SK-MEL-5 (cell line): ENCODE measurements at places on chromosomes 2 and 18. TPM values are rescaled to one million over a fixed set of nuclear protein-coding genes. Genes with fewer than 3 reads are reported as not detected.
A peak's percentile ranks its signal among the peaks of the same experiment; 100 is the strongest.

DNA sequence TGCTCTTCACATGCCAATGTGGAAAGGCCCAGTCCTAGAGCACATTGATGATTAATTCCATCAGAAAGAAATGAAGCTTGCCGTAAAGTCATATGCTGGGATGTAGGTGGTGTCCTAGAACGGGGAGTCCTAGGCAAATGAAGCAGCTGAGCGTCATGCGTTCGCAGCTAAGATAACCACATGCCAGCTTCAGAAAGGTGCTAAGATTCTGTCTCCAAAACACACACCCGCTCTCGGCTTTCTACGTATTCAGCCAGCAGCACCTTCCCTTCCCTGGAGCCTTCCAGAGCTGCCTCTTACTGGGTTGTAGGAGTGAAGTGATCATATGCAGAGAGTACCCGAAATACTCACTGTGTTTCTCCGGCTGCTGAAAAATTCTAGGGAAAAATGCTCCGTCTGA lies 421.6 kb upstream of the ID2 start:
- DNase-seq: no peak

GRCh38 chr18:35797948-35798347 lies 174.5 kb upstream of the RMP24 start:
- no peak for DNase-seq

GRCh38 chr2:124269348-124269747 lies 244.3 kb downstream of the CNTNAP5 start:
- no peak for DNase-seq

DNA sequence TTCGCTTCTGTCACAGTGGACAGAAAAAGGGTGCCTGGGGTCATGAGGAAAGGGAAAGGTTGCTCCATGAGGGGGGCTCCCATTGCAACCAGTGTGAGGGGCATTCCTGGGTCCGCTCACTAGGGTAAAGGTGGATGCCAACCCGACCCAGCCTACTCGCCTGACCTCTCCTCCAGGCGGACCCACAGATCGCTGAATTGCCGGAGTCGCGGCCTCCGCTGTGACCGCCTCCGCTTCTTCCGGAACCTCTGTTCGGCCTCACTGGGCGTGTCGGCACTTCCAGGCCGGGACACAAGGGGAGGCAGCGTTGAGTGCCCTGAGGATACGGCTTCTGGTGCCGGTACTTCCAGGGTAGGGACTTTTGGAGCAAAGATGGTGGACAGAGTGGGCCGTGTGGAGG lies 57.1 kb downstream of the TRABD2A start:
- DNase-seq: no peak

DNA sequence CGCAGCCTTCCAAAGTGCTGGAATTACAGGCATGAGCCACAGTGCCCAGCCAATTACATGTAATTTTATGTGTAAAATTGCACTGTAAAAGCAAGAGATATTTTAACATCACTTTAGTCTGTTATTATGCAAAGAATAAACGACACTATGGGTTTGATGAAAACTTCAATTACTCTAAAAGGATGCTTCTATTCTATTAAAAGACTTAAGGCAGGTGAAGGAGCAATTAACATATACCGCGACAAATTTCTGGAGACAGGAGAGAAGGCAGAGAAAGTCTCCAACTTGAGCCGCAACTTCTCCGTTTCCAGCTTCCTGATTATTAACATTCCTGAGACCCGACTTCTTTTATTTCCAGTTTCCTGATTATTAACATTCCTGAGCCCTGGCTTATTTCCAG lies 53.7 kb downstream of the FAM210A start:
- no peak for DNase-seq

GRCh38 chr2:219502618-219503017 lies 3.9 kb downstream of the GMPPA start:
- no peak for DNase-seq

PROKR1 gene
- total RNA-seq: 6.3 and 6.9 TPM in 2 replicates

SLC5A6 gene
- total RNA-seq: 87.1 and 89.2 TPM in 2 replicates

GRCh38 chr18:23868136-23868785 lies 146.3 kb upstream of the TTC39C start:
- no peak for DNase-seq

DNA sequence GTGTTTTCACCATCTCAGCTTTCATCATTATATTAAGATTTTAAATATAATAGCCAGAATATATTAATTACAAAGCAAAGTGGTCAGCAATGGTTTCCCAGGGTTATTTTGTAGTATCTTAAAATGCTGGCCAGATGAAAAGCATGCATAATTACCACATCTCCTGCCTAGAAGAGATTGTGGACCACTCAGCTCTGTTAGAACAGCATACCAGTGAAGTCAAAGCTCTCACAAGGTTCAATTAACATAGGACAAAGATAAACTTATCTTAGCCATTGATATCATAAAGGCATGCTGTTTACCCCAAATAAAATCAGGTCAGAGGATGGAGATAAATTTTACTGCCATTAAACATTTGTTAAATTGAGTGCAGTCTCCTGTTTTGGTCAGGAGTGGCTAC lies 19.3 kb upstream of the PDE1A start:
- DNase-seq: no peak

- no peak for DNase-seq
Observed at GRCh38 chr2:166727095-166727494, 161.2 kb upstream of the XIRP2 start.

DNA sequence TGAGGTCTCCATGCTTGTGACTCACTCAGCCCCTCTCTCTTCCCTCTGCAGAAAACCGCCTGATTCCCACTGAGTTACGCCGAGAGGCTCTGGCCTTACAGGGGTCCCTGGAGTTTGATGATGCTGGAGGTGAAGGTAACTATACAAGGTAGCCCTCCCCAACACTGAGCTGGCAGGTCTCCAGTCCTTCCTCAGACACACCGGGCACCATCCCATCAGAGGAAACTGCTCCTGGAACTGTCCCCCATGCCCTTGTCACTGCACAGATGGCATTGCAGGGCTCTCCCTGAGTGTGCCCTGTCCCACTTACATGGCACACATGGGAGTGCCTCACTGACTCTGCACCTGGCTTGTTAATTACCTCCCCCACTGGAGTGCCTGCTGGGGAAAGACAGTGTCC lies 1.9 kb downstream of the IMP4 start:
- DNase-seq: no peak

GRCh38 chr2:20637147-20637546 lies 13.8 kb downstream of the HS1BP3 start:
- no peak for DNase-seq

- DNase-seq: no peak
Observed at GRCh38 chr18:3972291-3972930, 482.7 kb downstream of the DLGAP1 start.

DNA sequence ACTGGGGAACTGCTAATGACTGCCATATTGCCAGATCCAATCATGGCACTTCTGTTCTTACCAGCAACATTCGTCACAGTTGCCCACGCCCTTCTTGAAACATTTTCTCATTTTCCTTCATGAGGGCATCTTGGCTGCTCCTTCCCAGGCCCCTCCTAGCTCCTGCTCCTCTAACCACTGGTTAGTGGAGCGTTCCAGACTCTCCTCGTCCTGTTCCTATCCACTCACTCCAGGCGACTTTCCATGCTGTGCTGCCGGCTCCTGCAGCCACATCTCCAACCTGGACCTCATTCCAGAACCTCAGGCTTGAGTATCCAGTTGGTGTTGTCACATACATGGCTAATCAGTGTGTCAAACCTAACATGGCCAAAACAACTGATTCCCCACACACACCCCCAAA lies 1.3 kb upstream of the ADI1 start:
- DNase-seq: no peak

GALR1 gene
- total RNA-seq: not detected in 2 replicates

ARHGAP15 gene
- total RNA-seq: 0.71 and 2.4 TPM in 2 replicates

TUBA4B gene
- not detected in 2 replicates for total RNA-seq

LHCGR gene
- total RNA-seq: not detected in 2 replicates

- peak; percentile 65 for DNase-seq
Observed at GRCh38 chr2:143284087-143284675, 155.0 kb downstream of the ARHGAP15 start.

TANC1 gene
- total RNA-seq: 34.6 and 42.6 TPM in 2 replicates

DNA sequence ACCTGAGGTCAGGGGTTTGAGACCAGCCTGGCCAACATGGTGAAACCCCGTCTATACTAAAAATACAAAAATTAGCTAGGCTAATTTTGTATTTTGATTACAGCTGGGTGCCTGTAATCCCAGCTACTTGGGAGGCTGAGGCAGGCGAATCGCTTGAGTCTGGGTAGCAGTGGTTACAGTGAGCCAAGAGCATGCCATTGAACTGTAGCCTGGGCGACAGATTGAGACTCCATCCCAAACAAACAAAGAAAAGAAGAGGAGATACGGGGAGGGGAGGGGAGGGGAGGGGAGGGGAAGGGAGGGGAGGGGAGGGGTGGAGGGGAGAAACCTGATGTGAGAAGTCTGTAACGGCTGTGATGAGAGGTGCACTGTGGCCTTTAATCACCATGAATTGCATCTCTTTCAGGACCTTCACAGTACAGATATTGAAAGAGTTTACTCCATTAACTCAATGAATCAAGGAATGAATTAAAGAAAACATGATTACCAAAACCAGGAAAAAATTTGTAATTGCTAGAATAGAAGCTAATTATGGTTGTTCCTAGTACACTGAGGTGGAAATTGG lies 135.3 kb downstream of the CALCRL start:
- DNase-seq: no peak

TMEM127 gene
- 22.2 and 23.0 TPM in 2 replicates for total RNA-seq

GRCh38 chr2:881204-881918 lies 69.3 kb upstream of the SNTG2 start:
- DNase-seq: no peak

C2orf81 gene
- total RNA-seq: 0.53 and 0.85 TPM in 2 replicates

NIFK gene
- 100 and 102 TPM in 2 replicates for total RNA-seq

KCNG2 gene
- total RNA-seq: not detected in 2 replicates

KCNS3 gene
- 33.2 and 35.0 TPM in 2 replicates for total RNA-seq

GRCh38 chr2:25426326-25426725 lies 84.6 kb upstream of the DNMT3A start:
- DNase-seq: no peak

- no peak for DNase-seq
Observed at GRCh38 chr2:103208916-103209315, 447.1 kb downstream of the TMEM182 start.

DNA sequence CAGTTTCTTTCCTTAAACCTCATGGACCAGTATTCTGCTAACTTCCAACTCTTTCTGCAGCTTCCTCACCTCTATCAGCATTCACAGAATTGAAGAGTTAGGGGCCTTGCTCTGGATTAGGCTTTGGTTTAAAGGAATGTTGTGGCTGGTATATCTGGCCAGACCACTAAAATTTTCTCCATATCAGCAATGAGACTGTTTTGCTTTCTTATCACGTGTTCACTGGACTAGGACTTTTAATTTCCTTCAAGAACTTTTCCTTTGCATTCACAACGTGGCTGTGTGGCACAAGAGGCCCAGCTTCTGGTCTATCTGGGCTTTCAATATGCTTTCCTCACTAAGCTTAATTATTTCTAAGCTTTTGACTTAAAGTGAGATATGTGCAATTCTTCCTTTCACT lies 33.4 kb downstream of the SP3 start:
- DNase-seq: no peak

HOXD11 gene
- total RNA-seq: 0.37 and 0.53 TPM in 2 replicates

GRCh38 chr2:106523976-106524665 lies 37.0 kb downstream of the CD8B2 start:
- no peak for DNase-seq

UGT1A1 gene
- total RNA-seq: not detected in 2 replicates

COL6A3 gene
- total RNA-seq: 0.05 and 0.11 TPM in 2 replicates

- no peak for DNase-seq
Observed at GRCh38 chr2:144645083-144645778, 125.3 kb upstream of the ZEB2 start.

CACNB4 gene
- total RNA-seq: 0.29 and 0.35 TPM in 2 replicates

XIRP2 gene
- total RNA-seq: not detected in 2 replicates

ANKMY1 gene
- 5.2 and 9.7 TPM in 2 replicates for total RNA-seq

SPDYA gene
- total RNA-seq: 0.88 and 1.2 TPM in 2 replicates

PSMA8 gene
- total RNA-seq: not detected in 2 replicates

CHN1 gene
- 3.4 and 5.7 TPM in 2 replicates for total RNA-seq

MYO7B gene
- not detected in 2 replicates for total RNA-seq

RFTN2 gene
- total RNA-seq: 2.2 and 5.0 TPM in 2 replicates

DNA sequence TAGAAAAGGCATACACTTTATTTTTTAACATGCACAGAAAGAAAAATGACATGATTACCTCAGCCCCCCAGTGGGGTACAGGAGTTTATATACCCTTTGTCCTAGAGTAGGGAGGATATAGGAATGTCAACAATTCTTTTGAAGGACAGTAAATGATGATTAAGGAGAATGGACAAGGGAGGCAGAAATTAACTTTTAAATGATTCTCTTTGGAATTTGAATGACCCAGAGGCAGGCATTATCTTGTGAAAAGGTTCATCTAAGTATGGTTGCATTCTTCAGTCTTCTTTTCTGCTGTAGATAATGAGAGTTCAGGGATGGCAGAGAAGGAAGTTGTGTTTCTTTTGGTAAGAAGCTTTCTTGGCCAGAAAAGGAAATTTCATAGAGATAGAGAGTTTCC lies 971.3 kb downstream of the CNTNAP5 start:
- DNase-seq: no peak

DNA sequence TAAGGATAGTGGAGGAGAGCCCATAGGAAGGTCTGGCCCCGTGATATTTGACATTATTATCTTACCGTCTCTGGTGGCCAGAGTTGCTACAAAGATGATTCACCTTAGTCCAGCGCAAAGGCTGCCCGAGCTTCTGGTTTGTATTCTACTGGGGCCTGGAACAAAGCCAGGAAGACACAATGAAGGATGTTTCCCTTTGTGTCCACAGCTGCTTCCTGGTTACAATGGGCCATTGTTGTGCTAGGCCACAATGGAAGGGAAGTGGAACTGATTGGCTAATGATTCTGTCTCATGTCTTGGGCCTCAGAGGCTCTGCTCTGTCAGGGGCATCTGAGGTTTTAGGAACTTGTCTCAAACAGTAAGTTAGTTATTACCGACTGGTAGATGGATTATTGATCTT lies 132.2 kb downstream of the TDRD15 start:
- peak; percentile 96 for DNase-seq

GRCh38 chr2:185219981-185220380 lies 518.6 kb upstream of the FSIP2 start:
- no peak for DNase-seq

MAP2 gene
- total RNA-seq: 2.5 and 4.2 TPM in 2 replicates

- no peak for DNase-seq
Observed at GRCh38 chr2:239608260-239608659, 207.4 kb upstream of the HDAC4 start.

DNA sequence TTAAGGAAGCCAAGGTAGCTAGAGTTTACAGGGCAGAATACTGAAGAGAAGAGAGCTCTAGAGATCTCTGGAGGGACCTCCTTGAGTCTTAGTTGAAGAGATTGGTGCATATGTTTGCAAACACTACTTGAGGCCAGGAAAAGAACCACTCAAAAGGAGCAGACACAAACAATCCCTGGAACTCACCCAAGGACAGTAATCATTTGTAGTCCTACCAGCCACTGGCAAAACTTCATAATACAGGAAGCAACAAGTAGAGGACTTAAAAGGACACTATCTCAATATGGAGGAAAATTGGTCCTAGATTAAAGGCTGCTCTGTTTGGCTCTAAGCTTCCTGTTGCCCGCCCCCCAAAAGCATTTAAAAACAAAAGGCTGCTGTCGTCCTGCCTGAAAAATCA lies 46.9 kb upstream of the UBXN4 start:
- DNase-seq: peak; percentile 27

GRCh38 chr2:88651646-88652045 lies 24.4 kb upstream of the EIF2AK3 start:
- no peak for DNase-seq

- DNase-seq: no peak
Observed at GRCh38 chr2:29012211-29012681, 31.1 kb downstream of the TOGARAM2 start.

TANK gene
- total RNA-seq: 25.1 and 29.7 TPM in 2 replicates
